Mesothelial cell of epicardium (in vitro differentiated cells): ENCODE measurements at places on chromosomes 11 and 22.

DNA sequence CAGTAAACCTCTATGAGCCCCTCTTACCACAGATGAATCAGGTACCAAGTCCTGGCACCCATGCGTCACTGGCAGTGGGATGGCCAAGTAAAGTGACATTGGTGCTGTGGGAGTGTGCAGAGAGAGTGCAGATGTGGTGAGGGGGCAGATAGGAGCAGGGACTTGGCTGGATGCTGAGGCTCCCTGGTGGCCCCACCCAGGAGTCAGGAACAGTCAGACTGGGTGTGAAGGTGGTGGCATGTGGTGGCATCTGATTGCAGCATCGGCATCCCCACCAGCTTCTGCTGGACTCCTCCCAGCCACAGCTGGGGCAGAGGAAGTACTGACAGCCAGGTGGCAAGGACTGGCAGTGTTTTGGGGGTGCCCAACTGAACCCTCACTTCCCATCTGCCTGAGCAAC, 11.4 kb downstream of the DGAT2 start:
- no peak for DNase-seq
- no peaks in the 10 kb centered on the region for H3K36me3 ChIP-seq

- peak overlapping the region; percentile 98 for H3K27ac ChIP-seq
- H3K4me3 ChIP-seq = peak overlapping the region; percentile 91
- H3K27me3 ChIP-seq = no peaks in the 10 kb centered on the region
- H3K4me1 ChIP-seq = peaks cover 37% of the 10 kb centered on the region
- H3K36me3 ChIP-seq = peaks cover 3% of the 10 kb centered on the region
These were observed 2.8 kb downstream of the MYH9 start for GRCh38 chr22:36384766-36385481.

GRCh38 chr11:130474637-130475400, 26.4 kb downstream of the ADAMTS15 start:
- peaks cover 9% of the 10 kb centered on the region for H3K36me3 ChIP-seq
- H3K27ac ChIP-seq = no peak overlapping the region
- H3K4me1 ChIP-seq = peaks cover 4% of the 10 kb centered on the region

DNA sequence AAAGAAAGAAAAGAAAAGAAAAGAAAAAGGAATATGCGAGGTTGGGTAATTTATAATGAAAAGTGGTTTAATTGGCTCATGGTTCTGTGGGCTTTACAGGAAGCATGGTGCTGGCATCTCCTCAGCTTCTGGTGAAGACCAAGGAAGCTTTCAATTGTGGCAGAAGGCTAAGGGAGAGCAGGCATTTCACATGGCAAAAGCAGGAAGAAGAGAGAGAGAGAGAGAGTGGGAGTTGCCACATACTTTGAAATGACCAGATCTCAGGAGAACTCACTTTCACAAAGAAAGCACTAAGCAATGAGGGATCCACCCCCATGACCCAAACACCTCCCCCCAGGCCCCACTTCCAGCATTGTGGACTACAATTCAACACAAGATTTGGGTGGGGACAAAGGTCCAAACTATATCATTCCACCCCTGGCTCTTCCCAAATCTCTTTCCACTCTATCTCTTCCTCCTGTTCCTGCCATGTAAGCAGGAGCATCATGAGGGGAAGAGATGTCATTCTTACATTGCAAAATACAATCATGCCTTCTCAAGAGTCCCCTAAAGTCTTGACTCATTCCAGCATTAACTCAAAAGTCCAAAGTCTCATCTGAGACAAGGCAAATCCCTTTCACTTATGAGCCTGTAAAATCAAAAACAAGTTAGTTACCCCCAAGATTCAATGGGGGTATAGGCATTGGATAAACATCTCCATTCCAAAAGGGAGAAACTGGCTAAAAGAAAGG, 38.9 kb downstream of the LINC01488 start:
- DNase-seq = no peak
- no peak overlapping the region for H3K27ac ChIP-seq
- H3K4me3 ChIP-seq = no peak overlapping the region
- H3K4me1 ChIP-seq = peaks cover 10% of the 10 kb centered on the region

DNA sequence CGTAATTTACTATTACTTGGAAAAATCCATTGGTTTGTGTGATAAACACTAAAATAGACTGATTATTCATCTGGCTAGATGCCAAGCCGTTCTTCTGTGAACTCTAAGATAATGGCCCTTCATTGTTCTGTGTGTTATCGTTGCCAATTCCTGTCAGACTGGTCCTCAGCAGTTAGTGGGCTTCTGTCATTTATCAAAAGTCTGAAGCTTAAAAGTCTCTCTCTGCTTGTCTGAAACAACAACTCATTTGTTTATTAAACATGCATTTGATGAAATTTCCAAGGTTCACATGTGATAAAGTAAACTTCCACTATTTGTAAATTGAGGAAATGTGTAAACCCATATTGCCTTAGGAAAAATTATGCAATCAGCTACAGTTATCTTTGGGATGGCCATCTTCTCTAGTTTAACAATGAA, 21.1 kb upstream of the RDX start:
- peaks cover 36% of the 10 kb centered on the region for H3K4me1 ChIP-seq
- no peaks in the 10 kb centered on the region for H3K27me3 ChIP-seq
- DNase-seq = no peak
- H3K4me3 ChIP-seq = no peak overlapping the region
- peak overlapping the region; percentile 39 for H3K27ac ChIP-seq
- H3K36me3 ChIP-seq = no peaks in the 10 kb centered on the region

- H3K36me3 ChIP-seq = peaks cover 1% of the 10 kb centered on the region
- no peak for DNase-seq
- H3K4me1 ChIP-seq = peaks cover 7% of the 10 kb centered on the region
- no peak overlapping the region for H3K4me3 ChIP-seq
- H3K27me3 ChIP-seq = no peaks in the 10 kb centered on the region
- H3K27ac ChIP-seq = no peak overlapping the region
These were observed 52.3 kb downstream of the APOL5 start for GRCh38 chr22:35769974-35770373.

- peaks cover 9% of the 10 kb centered on the region for H3K4me1 ChIP-seq
- no peaks in the 10 kb centered on the region for H3K27me3 ChIP-seq
- H3K36me3 ChIP-seq = peaks cover 5% of the 10 kb centered on the region
These were observed 45.4 kb downstream of the PIK3C2A start for GRCh38 chr11:17162376-17162775.

DNA sequence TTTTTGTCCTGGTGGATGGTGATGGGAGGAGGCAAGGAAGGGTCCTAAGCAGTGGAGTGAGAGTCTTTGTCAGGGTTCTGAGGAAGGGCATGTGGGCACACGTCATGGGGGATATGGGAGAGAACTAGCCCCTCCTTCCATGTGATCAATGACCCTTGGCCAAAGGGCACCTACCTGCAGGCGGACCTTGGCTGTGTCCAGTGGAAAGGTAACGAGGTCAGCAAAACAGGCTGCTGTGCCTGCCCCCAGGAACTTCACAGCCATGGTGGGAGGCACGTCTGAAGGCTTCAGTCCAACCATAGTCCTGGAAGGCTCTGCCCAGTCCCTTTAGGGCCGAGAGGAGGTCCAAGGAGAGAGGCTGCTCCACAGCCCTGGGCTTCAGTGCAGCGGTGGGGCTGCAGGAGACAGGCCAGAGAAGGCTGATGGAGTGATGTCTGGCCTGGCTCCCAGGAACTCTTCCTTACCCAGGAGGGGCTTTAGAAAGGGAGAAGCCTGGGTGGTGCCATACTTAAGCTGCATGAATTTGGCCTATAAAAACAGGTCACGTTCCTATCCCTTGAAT, 2.1 kb downstream of the UCP3 start:
- H3K36me3 ChIP-seq = peaks cover 16% of the 10 kb centered on the region
- H3K4me3 ChIP-seq = no peak overlapping the region
- H3K27ac ChIP-seq = no peak overlapping the region
- no peaks in the 10 kb centered on the region for H3K27me3 ChIP-seq

DNA sequence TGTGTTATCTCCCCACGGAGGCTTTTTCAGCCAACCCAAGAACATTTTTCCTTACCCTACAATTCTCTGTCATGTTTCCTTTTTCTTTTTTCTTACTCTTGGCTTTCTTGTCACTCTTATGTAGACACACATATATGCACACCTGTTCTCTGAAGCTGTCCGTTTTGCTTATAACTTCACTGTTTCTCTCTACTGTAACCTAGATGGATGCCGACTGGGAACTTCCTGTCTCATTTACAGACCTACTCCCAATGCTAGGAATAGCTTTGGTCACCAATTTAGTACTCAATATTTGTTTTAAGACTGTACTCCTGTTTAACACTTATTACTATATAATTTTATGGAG, 9.9 kb upstream of the CASP12 start:
- no peak overlapping the region for H3K4me3 ChIP-seq
- no peaks in the 10 kb centered on the region for H3K27me3 ChIP-seq
- H3K27ac ChIP-seq = no peak overlapping the region
- H3K36me3 ChIP-seq = no peaks in the 10 kb centered on the region

DNA sequence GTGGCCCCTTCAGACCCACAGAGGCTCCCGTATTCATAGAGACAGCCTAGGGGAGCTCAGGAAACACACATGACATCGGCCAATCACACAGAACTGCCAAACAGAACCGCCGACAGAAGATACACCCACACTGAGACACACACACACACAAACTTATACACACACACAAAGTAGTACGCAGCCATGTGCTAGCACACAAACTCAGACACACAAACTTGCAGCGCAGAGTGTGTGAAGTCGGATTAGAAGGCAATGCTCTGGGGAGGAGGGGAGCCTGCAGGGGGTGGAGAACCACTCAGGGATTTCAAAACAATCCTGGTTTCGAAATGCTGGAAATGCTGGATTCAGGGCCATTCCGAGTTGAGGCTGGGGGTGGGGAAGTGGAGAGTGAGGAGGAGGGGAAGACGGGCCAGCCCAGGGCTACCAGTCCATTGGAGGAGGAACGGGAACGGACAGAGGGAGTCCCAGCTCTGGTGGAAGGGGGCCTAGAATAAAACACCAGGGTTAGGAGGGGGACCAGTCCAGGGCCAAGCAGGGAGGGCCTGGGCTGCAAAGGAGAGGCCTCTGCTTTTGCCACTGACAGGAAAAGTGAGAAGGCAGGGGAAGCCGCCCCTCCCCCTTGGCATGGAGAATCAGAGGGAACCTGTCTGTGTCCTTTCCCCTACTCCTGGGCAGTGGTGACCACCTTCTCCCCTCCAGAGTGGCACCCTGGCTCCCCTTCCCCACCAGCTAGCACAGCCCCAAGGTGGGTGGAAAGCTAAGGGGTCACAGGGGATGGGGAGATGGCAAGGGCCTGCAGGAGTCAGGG, 4.4 kb downstream of the BCL9L start:
- H3K4me3 ChIP-seq = peak overlapping the region; percentile 67
- no peak for DNase-seq
- H3K27ac ChIP-seq = peak overlapping the region; percentile 91
- H3K4me1 ChIP-seq = peaks cover 76% of the 10 kb centered on the region

DNA sequence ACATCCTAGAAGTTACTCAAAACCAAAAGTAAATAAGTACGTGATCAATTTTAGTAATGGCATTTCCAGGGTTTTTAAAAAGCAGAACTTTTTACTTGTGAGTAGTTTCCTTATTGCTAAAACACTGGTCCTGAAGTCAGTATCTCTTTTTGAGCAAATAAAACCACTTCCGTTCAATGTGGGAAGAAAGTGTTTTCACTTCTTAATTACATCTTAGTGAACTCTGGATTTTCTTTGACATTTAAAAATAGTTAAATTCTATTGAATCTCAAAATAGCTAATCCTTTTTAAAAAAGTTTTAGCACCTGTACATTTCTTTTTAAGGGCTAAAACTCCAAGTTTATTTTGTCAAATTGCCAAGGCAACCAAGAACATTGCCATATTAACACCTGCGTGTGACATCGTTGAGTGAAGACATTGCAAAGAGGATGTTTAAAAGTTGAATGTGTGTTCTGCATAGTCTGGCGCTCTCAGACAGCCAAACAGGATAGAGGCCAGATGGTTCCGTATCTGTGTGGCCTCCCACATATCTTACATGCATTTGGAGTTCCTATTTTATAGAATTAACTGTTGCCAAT, 17.2 kb upstream of the OR5B21 start:
- no peak overlapping the region for H3K4me3 ChIP-seq
- H3K27me3 ChIP-seq = peaks cover 17% of the 10 kb centered on the region
- H3K27ac ChIP-seq = no peak overlapping the region
- DNase-seq = no peak
- H3K36me3 ChIP-seq = peaks cover 5% of the 10 kb centered on the region

- no peaks in the 10 kb centered on the region for H3K4me1 ChIP-seq
- H3K27me3 ChIP-seq = no peaks in the 10 kb centered on the region
- no peaks in the 10 kb centered on the region for H3K36me3 ChIP-seq
- no peak for DNase-seq
These were observed 18.6 kb upstream of the OR56A3 start for GRCh38 chr11:5923427-5923776.

GRCh38 chr22:44128958-44129618, 51.6 kb upstream of the PARVG start:
- H3K4me1 ChIP-seq = no peaks in the 10 kb centered on the region
- H3K4me3 ChIP-seq = no peak overlapping the region
- DNase-seq = no peak
- no peaks in the 10 kb centered on the region for H3K27me3 ChIP-seq
- peaks cover 8% of the 10 kb centered on the region for H3K36me3 ChIP-seq

DNA sequence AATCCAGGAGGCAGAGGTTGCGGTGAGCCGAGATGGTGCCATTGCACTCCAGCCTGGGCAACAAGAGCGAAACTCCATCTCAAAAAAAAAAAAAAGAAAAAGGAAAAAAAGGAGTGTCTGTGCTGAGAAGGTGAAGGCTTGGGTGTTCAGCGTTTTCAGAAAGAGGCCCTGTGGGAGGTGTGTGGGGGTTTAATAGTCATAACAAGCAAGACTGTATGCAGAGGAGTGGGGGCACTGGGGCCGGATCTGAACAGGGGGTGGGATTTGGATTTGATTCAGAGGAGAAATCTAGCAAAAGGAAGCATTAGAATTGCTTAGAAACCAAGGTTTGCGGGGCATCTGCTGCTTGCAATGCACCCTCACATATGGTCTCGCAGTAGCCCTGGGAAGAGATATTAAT, 136.0 kb downstream of the FEZ1 start:
- H3K27ac ChIP-seq = no peak overlapping the region
- DNase-seq = no peak
- H3K4me3 ChIP-seq = no peak overlapping the region
- peaks cover 12% of the 10 kb centered on the region for H3K4me1 ChIP-seq

GRCh38 chr11:111018566-111018965, 227.0 kb upstream of the POU2AF2 start:
- H3K27me3 ChIP-seq = peaks cover 3% of the 10 kb centered on the region
- no peak overlapping the region for H3K27ac ChIP-seq
- H3K4me3 ChIP-seq = no peak overlapping the region
- DNase-seq = no peak
- H3K36me3 ChIP-seq = no peaks in the 10 kb centered on the region

- no peak overlapping the region for H3K27ac ChIP-seq
- H3K27me3 ChIP-seq = no peaks in the 10 kb centered on the region
These were observed 70.0 kb upstream of the GRIK4 start for GRCh38 chr11:120441592-120441991.

- peak overlapping the region; percentile 81 for H3K27ac ChIP-seq
- no peaks in the 10 kb centered on the region for H3K4me1 ChIP-seq
- no peak overlapping the region for H3K4me3 ChIP-seq
- no peak for DNase-seq
- H3K27me3 ChIP-seq = no peaks in the 10 kb centered on the region
- H3K36me3 ChIP-seq = peaks cover 28% of the 10 kb centered on the region
These were observed 75.7 kb downstream of the DEPDC5 start for GRCh38 chr22:31829505-31829904.
